Naive thymus-derived CD4-positive, alpha-beta T cell (primary cell): ENCODE measurements at places on chromosomes 16 and 17. TPM values are rescaled to one million over a fixed set of nuclear protein-coding genes. Genes with fewer than 3 reads are reported as not detected.

MYO1C gene
- polyA plus RNA-seq = 4.4 TPM

SALL1 gene
- polyA plus RNA-seq = not detected

- no peak for DNase-seq
Measured at GRCh38 chr16:16073891-16074881, 124.8 kb downstream of the ABCC1 start.

PNMT gene
- polyA plus RNA-seq = 0.48 TPM

BIRC5 gene
- polyA plus RNA-seq = not detected

- peak; percentile 80 for DNase-seq
Measured at GRCh38 chr17:43367737-43368242, 31.0 kb upstream of the ARL4D start.
